ENCODE measurements at places on chromosomes 11 and 22.

DNA sequence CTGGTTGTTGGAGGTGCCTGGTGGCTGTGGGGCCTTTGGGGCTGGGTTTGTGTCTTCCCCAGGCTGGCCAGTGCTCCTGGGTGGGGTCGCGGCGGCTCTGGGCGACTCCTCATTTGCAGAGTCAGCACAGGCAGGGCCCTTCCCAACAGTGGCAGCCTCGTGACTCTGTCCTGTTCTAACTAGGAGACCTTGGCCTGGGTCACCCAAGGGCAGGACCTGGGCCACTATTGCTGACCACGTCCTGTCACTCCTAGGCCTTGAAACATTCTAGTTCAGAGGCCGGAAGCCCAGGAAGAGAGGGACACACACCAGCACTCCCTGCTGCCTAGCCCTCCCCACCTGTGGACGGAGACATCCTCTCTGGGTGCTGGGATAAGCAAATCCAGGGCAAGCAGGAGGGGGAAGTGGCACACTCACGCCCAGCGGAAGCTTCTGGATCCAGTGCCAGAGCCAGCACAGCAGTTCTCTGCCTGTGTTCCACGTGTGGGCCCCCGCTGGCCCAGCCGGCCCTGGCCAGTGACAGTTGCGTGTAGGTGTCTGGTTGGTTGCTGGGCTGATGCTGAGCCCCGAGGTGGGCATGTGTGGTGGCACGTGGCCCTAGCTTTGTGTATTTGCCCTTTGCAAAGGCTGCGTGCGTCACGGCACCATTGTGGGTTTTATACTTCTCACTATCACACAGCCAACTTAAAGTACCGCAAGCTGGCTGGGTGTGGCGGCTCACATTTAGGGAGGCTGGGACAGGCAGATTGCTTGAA lies 4.3 kb upstream of the CHID1 start:
- DNase-seq = no peak

DNA sequence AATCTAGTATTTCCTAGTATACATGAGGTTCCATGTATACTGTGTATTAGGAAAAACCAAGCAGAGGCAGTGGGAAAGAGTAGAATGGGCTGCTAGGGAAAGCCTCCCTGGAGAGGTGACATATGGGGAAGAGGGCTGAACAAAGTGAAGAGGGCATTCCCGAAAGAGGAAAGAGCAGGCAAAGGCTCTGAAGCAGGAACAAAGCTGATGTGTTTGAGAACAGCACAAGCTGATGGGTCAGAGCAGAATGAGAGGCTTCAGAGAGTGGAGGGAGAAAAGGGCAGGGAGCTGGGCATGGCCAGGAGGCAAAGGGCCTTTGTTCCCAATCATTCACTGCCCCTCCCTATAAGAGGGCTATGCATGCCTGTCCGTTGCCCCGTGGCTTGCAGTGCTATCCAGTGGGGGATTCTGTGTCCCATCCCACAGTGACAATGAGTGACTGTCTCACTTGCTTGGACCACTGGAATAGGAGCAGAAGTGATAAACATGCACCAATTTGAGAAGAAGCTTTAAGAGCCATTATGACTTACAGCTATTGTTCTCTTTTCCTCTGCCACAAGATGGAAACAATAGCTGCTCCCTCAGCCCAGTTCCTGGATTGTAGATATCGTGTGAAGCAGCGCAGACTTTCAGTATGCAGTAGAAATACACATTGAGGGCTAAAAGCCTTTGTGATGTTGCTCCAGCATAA lies 39.6 kb downstream of the GALNT18 start:
- DNase-seq = no peak

GRCh38 chr22:43110927-43111623 lies 525 bp downstream of the BIK start:
- peak; percentile 59 for DNase-seq

- DNase-seq = peak; percentile 15
Measured at GRCh38 chr11:77147668-77148321, 19.7 kb downstream of the MYO7A start.

DNA sequence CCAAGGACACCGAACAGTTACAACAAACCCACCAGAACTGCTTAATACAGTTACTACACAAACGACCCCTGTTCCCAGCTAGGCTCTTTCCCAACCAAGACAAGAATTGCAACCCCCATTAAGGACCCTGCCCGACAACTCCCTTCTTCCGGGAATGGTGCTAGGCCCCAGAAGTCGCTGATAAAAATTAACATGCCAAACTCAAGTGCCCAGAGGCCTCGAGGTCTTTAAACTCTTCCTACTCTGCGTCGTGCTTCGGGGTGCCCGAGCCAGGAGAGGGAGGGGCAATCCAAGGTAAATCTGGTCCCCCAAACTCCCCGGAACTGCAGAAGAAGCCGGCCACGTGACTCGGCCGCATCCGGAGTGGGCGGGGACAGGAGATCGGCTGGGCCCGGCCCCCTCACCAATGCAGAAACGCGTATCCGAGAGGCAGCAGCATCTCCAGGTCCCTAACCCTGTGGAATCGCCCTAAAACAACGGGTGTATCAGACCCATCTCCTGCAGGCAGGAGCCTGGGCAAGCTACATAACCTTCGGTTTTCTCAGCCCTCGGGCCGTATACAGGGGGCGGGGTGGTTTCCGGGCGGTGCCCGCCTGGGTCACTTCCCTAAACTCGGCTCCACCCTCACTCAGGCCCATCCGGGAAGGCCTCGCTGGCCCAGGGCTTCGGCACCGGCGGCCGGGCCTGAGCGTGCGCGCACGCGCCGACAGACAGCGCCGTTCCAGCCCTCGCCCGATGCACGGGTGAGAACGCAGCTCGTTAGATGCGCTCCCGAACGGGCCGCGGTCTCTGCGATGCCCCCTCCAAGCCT lies 1.1 kb downstream of the CFL1 start:
- peak; percentile 76 for DNase-seq

DNA sequence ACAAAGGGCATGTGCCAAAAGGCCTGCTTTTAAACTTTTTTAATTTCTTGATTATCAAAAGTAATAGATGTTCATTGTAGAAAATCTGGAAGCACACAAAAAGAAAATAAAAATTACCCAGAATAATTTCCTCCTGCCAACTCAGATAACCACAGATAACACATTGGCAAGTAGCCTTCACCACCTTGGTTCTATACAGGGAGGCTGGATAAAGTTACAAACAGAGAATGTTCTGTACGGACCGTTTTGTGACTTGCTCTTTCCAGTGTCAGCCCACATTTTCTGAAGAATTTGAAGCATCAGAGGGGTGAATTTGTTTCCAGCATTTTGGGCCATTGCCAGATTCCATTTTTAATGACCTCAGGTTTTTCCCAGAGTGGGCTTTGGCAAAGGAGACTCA lies 23.5 kb downstream of the TUG1 start:
- DNase-seq = no peak

- DNase-seq = no peak
Measured at GRCh38 chr11:130473795-130474377, 25.4 kb downstream of the ADAMTS15 start.

DNA sequence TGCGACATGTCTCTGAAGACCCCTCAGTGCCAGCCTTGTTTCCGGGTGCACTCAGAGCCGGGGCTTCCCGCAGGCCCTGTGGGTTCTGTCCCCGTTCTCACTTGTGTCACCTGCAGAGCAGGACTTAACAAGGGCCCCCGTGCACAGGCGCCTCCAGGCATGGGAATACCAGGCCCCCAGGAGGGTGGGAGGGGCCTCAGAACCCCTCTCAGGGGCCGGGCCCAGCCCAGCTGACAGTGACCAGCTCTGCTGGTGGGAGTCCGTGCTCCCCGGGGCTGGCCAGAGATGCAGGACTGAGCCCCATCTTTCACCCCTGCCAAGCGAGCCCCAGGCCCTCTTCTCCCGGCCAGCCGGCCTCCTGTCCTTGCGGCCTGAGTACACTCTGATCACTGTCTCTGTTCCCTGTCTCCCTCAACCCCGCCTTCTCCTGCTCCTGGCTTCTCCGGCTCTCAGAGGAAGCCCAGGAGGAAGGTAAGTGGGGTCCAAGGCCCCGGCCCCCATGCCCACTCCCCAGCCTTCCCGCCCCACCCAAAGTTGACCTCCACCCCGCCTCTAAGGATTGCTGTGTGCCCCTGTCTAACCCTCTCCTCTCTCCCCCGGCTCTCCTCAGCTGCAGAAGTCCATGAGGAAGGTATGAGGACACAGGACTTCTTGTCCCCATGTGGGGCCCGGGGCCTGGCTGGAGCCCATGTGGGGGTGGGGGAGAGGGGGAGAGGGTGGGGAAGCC lies 5.3 kb downstream of the TNNT3 start:
- no peak for DNase-seq

DNA sequence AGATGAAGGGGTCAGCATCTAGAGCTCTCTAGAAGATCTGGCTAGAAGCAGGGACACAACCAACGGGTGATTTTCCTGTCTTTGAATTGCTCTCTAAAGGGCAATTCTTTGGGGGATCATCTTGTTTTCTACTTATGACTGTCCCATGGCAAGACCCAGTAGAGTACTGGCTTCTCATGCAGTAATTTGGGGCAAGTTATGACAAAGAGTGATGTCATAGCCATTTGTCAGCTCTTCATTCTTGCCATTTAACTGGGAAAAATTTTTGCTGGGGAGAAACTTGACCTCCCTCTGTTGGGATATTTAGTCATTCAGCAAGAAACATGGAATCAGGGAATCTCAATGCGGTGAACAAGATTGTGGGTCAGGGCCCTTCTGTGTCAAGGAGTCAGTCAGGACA lies 80.4 kb downstream of the SLC1A2 start:
- no peak for DNase-seq

DNA sequence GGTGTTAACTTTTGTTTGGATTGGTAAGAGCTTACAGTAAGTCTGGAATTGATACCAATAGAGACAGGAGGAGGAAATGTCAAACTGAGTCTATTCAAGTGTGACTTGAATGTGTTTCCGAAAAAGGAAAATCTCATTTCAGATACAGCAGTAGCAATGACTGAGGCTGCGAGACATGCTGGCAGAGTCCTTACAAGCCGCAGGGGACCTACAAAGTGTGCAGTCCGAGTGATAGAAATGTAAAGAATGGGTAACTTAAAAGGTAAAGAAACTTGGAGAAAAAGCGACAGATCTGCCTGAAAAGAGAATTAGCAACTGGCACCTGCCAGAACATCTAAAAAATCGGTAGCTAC lies 444 bp downstream of the CWF19L2 start:
- DNase-seq = no peak

DNA sequence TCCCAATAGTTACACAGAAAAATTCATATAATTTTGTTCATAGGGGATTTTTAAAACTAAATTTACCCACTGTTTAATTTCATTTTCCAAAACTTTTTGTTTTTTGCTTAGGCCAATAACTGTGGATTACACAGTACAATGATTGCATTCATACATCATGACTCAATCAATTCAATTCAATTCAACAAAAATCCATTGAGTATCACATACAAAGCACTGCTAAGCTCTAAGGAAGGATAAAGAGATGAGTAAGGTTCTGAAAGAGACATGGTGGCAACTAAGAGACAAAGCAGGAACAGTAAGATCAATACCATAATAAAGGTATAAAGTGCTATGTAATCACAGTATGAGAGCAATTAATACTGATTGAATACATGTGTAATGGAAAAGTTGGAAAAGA lies 9.4 kb upstream of the LAYN start:
- DNase-seq = no peak

- no peak for DNase-seq
Measured at GRCh38 chr11:61957021-61957770, 7.0 kb downstream of the BEST1 start.

DNA sequence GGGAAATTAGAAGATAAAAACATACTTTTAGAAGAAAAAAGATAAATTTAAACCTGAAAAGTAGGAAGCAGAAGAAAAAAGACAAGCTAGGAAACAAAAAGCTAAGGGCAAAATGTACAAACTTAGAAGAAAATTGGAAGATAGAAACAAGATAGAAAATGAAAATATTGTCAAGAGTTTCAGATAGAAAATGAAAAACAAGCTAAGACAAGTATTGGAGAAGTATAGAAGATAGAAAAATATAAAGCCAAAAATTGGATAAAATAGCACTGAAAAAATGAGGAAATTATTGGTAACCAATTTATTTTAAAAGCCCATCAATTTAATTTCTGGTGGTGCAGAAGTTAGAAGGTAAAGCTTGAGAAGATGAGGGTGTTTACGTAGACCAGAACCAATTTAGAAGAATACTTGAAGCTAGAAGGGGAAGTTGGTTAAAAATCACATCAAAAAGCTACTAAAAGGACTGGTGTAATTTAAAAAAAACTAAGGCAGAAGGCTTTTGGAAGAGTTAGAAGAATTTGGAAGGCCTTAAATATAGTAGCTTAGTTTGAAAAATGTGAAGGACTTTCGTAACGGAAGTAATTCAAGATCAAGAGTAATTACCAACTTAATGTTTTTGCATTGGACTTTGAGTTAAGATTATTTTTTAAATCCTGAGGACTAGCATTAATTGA lies 1.0 kb downstream of the MALAT1 start:
- no peak for DNase-seq

DNA sequence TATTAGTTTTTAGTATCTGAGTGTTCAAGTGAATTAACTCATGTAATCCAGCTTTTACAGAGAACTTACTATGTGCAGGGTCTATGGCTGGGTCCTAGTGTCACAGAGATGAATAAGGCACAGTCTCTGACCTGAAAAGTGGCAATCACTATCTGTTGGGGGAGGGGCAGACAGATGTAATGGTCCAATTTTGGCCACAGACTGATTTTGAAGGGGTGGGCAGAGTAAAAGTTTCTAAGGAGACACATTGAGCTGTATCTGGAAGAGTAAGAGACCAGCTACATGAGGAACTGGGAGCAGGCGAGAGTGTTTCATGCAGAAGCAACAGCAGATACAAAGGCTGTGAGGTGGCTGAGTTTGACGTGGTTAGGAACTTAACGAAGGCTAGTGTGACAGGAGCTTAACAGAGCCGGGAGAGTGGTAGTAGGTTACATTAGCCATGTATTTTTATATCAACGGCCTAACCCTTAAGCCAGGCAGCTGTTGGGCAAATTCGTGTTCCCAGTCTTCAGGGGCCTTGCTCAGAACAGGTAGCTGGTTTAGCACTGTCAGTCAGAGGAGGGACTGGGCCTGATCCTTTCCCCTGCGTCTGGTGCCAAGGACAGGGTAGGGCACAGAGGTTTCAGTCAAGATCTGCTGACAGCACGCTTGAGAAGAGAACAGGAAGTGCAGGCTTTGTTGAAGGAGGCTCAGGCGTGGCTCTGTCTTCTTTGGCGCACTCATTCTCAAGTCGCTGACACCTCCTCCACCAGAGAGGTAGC lies 1.4 kb upstream of the STIM1 start:
- peak; percentile 63 for DNase-seq

DNA sequence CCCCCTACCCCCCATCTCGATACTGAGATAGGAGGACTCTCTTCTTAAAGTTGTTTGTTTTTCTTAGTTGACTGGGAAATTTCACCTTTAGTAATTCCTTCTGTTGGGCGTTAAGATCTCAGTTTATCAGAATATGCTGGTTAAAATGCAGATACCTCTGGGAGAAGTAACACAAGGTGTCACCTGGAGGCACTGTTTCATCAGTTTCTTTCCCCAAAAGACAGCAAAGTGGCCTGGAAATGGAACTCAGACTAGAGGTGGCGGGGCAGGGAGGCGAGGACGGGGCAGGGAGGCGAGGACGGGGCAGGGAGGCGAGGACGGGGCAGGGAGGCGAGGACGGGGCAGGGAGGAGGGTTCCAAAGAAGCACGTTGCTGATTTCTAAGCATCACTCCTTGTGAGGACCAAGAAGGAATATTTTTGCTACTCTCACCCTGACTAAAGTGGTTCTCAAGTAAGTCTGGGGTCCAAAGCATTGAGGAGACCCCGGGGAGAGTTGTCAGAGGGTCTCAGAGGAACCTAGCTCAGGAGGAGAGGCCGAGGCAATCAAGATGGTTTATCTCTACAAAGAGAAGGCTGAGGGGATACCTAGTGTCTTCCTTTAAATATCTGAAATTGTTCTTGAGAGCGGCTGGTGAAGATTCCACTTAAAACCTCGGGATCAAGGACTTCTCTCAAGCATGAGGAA lies 147.0 kb upstream of the B3GAT1 start:
- DNase-seq = no peak

Data from stimulated activated CD4-positive, alpha-beta T cell treated with anti-CD3 and anti-CD28 coated beads, Interleukin-4, amount 100 ng/mL, for 4 hours (primary cell).